ENCODE measurements at places on chromosomes 11 and 22. TPM values are rescaled to one million over a fixed set of nuclear protein-coding genes. Genes with fewer than 3 reads are reported as not detected.

- DNase-seq: no peak
These were observed 58.4 kb upstream of the RASSF10 start for GRCh38 chr11:12950670-12951069.

DNA sequence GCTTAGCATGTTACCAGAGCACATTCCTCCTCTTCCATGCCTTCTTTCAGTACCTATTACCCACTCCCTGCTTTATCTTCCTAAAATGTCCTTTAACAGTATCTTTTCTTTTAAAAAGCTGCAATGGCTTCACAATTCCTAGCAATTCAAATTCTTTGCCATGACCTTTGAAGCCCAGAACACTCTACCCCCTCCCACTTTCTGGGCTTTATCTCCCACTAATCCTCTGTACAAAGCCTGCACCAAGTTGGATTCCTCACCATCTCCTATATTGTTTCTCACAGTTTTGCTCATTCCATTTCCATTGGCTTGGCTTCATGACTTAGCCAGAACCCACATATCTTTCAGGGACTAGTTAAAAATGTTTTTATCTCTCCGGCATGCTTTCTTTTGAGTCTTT is 80.9 kb downstream of the FAM76B start:
- no peak for DNase-seq

DNA sequence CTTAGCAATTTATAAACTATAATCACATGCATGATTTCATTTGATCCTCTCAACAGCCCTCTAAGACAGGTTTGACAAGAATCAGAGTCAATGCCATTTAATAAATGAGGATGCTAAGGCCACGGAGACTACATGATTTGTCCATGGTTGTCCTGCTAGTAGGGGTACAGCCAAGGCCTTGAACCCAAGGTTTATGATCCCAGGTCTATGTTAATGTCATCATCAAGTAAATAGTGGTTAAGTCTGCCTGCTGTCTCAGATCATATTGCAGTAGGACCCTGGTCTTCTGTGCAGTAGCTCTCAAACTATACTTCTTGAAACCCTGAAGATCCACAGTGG is 17.7 kb upstream of the SYTL2 start:
- DNase-seq: no peak

DNA sequence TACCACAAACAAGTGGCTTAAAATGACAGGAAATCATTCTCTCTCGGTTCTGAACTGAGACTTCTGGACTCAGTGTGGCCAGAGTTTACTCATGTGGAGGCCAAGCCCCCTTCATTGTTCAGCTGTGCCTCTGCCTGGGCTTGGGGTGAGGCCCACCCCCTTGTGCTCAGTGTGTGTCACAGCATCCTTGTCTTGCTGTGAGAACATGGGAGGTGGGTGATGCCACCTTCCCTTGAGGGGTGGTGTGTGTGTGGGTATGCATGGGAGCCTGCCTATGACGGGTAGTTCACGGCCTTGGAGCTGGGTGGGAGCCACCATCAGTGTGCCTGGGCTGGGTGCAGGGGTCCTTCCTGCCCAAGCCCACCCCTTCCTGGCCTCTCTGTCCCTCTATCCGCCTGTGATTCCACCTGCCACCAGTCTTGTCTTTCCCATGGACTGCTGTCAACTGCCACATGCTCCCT is 101.7 kb downstream of the MORC2 start:
- peak; percentile 7 for DNase-seq

DNA sequence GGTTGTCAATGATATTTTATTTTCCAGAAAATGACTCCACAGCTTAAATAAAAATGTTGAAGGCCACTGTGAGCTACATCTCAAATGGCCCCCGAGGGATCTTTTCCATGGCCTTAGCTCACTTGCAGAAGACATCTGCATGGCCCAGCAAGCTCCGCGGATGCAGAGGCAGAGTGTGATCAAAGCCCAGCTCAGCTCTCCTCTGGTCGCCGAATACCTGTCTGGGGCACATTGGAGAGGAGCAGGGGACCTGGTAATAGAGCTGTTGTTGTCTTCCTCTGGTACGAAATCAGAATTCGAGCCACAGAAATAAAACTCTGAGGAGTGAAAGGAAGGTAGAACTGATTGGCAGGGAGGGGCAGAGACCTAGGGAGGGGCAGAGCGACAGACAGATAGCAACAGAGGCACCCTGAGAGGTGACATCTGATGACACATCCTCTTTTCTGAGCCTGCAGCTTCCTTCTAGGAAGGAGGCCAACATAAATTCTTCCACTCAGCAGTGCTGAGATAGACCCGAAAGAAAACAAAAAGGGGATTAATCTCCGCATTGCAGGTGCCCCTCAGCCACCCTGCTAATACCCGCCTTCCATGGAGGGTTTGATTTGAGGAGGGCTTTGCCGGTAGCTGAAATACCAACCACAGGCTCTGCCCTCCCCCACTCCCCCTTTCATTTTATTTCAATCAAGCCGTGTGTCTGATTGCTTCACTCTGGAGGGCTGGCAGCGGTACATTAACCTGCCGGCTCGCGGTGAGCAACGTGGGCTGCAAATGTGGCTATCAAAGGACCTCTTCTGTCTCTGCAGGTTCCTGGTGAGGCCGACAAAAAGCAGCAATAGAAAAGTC is 759.4 kb downstream of the OPCML start:
- no peak for DNase-seq

GRCh38 chr11:122215244-122215992 is 99.4 kb upstream of the BLID start:
- DNase-seq: peak; percentile 53

DNA sequence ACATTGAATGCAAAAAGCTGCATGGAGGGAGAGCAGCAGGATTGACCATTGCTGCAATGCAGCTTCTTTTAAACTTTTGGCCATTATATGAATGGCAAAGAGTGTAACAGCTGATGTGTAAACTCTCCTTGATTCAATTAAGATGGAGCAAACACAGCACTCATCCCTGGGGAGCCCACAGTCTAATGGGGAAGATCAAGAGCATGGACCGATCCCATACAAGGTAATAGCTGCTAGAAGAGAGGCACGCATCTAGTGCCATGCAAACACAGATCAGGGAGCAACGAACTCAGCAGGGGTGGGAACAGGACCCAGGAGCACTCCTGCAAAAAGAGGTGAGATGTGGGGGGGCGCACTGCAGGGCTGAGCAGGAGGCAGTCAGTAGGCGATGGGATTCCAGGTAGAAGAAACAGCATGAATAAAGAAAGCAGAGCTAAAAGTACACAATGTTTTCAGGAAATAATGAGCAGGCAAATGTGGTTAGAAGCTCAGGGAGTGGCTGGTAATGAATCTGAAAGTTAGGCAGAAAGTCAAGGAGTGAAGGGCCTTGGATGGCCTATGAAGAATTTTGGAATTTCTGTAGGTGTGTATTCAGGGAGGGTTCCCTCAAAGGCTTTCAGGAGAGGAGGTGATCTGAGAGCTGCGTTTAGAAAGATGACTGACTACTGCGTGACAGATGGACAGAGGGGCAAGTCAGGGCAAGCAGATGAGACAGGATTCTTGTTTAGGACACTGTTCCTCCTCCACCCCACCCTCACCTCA is 17.2 kb upstream of the BMAL1 start:
- DNase-seq: no peak

- no peak for DNase-seq
These were observed 17.9 kb upstream of the ADA2 start for GRCh38 chr22:17237038-17237668.

- DNase-seq: no peak
These were observed 606.6 kb upstream of the CADM1 start for GRCh38 chr11:116110802-116111201.

- no peak for DNase-seq
These were observed 904 bp downstream of the C2CD3 start for GRCh38 chr11:74169738-74170458.

DNA sequence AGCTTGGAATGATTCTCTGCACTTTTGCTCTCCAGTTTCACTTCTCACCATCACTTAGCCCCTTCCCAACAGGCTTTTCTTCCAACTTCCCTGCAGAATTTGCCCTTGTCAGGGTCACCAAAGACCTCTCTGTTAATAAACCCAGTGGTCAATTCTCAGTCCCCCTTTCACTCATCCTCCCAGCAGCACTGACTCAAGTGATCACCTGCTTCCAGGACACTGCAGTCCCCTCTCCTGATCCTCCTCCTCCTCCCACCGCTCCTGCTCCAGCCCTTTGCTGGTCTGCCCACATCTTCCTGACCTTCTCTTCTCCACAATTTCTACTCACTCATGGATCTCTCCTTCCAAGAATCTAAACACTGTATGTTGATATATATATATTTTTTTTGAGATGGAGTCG is 57.9 kb downstream of the SHISAL1 start:
- no peak for DNase-seq

DNA sequence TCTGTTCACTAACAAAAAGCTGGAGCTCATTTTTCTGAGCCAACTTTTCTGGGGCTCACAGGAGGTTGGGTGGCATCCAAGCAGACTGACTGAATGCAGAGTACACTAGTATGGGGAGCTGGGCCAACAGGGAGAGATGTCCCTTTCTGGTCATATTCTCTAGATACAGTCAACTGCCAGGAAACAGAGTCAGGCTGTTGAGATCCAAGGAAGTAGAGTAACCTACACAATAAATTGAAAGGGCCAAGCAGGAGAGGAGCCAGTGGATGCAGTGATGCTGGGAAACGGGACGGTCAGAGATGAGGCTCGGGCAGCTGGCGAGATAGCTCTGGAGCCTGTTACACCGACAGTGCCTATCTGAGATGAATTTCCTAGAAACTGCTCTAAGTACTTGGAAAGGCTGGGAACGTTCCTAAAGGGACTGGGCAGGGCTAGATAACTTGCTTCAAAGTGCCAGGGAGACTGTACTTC is 71.1 kb downstream of the LARGE2 start:
- no peak for DNase-seq

- no peak for DNase-seq
These were observed 252.2 kb upstream of the MTNR1B start for GRCh38 chr11:92717240-92717639.

Gene OR51B2
- 0.27 TPM for total RNA-seq

Gene TRIM6
- total RNA-seq: 2.4 TPM

Gene C11orf87
- total RNA-seq: under 0.01 TPM

Gene SHISA8
- under 0.01 TPM for total RNA-seq

Gene INS
- total RNA-seq: not detected

Gene PKDREJ
- total RNA-seq: under 0.01 TPM

Gene C11orf86
- not detected for total RNA-seq

Gene ELFN2
- under 0.01 TPM for total RNA-seq

Gene MOGAT2
- under 0.01 TPM for total RNA-seq

Measured in hematopoietic multipotent progenitor cell (in vitro differentiated cells).